Stimulated activated CD4-positive, alpha-beta T cell treated with anti-CD3 and anti-CD28 coated beads, Interleukin-1b, Interleukin-23, amount 100 ng/mL, for 24 hours (primary cell): ENCODE measurements at places on chromosomes 3 and 15.

DNA sequence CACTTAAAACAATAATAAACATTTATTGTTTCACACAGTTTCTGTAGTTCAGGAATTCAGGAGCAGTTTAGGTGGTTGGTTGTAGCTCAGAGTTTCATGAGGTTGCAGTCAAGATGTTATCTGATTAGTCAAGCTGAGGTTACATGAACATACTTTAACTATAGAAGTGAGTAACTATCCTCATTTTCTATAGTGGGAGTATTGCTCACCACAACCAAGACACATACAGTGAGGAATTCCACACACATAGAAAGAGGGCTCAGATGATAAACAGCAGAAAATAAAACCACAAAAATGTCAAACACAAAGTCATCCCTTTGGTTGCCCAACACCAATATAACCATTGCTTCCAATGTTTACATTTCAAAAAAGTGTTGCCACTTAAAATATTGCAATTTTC lies 13.6 kb downstream of the SCN11A start:
- no peak for DNase-seq

- DNase-seq: no peak
Measured at GRCh38 chr3:60952055-60952454, 299.2 kb downstream of the FHIT start.

- no peak for DNase-seq
Measured at GRCh38 chr3:48222616-48223513, at the start of gene CAMP. TSS of gene CAMP (plus strand) at chr3:48223495. CDS start at chr3:48223512, 17 bp downstream.

GRCh38 chr3:5239602-5240001 lies 52.1 kb downstream of the EDEM1 start:
- no peak for DNase-seq

- no peak for DNase-seq
Measured at GRCh38 chr15:63539521-63539920, 35.1 kb downstream of the USP3 start.
